ENCODE measurements at places on chromosomes 11 and 22.

DNA sequence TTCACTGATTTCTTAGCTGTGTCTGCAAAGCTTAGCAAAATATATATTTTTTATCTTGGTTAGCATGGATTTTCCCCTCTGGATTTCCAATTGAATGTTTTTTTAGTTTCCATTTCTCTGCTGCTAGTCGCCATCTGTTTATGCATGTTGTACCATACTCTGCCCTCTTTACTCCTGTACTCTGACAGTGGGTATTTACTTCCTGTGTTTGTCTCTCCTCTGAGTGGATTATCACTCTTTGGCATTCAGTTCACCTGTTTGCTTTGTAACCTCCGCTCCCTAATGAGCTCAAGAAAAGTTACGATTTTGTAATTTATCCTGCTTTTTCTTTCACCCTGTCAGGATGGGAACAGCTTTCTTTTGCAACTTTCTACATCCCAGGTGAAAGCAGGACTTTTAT lies 59.1 kb downstream of the PDHX start:
- no peak for DNase-seq

GRCh38 chr11:116421529-116422185 lies 351.1 kb downstream of the BUD13 start:
- no peak for DNase-seq

GRCh38 chr11:62144641-62145255 lies 20.9 kb downstream of the INCENP start:
- DNase-seq: no peak

DNA sequence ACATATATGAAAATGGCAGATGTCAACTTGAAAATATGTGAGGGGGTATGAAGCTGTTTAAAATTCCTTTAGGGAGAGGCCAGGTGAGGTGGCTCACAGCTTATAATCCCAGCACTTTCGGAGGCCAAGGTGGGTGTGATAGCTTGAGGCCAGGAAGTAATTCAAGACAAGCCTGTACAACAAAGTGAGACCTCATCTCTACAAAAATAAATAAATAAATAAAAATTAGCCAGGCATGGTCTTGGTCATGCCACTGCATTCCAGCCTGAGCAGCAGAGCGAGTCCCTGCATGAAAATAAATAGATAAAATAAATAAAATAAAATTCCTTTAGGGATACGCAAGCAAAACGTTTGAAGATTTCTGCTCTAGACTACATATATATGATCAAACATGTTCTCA lies 38.1 kb upstream of the FAM181B start:
- no peak for DNase-seq

DNA sequence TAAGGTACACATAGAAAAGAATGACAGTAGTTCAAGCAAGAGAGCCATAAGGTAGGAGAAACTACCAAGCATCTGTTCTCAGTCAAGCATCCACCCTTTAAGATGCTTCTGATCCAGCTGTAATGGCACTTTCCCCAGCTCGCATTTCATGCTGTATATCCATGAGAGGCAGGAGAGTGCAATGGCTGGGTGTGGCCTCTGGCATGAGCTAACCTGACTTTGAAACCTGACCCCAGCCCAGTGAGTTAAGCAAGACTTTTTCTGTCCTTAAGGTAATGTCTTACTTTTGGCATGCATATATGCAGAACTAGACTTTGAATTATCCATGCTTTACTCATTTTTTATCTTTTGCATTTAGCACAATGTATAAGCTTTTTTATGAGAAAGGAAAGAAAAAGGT lies 79.8 kb upstream of the CNTN5 start:
- DNase-seq: no peak

DNA sequence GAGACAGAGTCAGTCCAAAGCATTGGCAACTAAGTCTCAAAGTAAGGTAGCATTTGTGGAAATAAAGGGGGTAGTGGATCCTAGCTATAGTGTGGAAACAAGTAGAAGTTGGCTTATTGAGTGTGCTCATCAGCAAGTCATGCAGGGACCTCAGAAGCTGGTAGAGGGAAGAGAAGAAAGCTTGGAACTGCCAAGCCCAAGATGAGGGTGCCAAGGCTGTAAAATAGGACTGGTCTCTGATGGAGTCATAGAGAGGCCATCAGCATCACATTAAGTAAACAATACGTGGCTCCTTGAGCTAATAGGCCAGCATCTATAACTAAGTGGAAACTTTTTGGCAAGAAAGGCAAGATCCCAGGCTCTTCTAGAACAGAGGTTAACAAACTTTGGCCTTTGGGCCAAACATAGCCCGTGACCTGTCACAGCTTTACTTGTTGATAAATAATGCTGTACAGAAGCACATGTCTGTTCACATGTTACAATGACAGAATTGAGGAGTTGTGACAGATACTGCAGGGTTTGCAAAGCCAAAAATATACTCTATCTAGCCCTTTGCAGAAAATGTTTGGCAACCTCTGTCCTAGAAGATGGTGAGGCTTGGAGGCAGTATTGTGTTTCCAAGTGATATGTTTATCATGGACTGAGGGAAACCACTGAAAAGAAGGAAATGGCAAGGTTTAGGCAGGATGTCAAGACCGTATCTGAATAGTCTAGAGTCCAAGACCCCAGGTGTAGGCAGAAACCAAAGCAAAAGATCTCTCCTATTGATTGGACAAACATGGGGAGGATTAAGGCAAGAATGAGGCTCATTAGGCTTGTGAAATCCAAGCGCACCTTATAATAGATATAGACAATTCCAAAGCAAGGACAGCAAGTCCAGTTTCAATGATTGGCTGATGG lies 62.5 kb upstream of the CD44 start:
- no peak for DNase-seq

- DNase-seq: no peak
These were observed at the start of gene MMP12 for GRCh38 chr11:102874852-102875251. MMP12 (minus strand) TSS chr11:102874982; CDS start chr11:102874937, 45 bp downstream.

GRCh38 chr11:113615773-113616172 lies 90.3 kb downstream of the TMPRSS5 start:
- no peak for DNase-seq

- DNase-seq: no peak
These were observed 19.2 kb upstream of the ASPHD2 start for GRCh38 chr22:26409719-26410335.

GRCh38 chr22:37239336-37240239 lies 4.5 kb downstream of the RAC2 start:
- no peak for DNase-seq

GRCh38 chr11:60069450-60069849 lies 13.0 kb downstream of the MS4A3 start:
- DNase-seq: no peak

DNA sequence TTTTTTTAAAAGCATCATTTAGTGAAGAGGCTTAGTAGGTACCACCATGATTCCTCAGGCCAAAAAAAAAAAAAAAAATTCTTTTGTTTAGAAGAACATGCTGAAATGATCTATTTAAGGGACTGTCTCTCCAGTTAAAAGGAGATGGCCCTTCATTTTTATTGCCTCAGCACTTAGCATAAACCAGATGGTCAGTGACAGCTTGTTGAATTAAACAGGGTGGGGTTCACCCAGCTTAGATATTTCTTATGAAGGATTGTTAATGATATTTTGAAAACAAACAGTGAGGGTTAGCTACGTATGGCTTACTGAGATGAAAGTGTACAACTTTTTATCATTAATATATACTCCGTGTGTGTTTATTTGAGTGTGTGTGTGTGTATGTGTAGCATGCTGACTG lies 203.7 kb downstream of the FAM181B start:
- no peak for DNase-seq

DNA sequence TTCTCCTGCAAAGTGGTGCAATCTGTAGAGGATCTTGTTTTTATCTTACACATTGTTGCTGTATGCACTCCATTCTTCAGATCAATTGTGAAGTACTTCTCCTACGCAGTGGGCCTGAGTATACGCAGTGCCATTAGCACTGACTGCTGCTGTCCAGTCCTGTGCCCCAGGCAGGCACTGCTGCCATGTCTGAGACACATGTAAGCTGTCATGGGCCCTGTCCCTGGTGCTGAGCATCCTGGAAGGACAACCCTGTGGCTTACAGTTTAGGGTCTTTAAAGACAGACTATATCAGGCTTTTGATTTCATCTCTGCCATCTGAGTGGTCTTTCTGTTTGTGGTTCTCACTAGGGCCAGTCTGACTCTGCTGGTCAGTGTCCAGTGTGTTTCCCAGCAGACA lies 44.8 kb upstream of the PTPN5 start:
- no peak for DNase-seq

DNA sequence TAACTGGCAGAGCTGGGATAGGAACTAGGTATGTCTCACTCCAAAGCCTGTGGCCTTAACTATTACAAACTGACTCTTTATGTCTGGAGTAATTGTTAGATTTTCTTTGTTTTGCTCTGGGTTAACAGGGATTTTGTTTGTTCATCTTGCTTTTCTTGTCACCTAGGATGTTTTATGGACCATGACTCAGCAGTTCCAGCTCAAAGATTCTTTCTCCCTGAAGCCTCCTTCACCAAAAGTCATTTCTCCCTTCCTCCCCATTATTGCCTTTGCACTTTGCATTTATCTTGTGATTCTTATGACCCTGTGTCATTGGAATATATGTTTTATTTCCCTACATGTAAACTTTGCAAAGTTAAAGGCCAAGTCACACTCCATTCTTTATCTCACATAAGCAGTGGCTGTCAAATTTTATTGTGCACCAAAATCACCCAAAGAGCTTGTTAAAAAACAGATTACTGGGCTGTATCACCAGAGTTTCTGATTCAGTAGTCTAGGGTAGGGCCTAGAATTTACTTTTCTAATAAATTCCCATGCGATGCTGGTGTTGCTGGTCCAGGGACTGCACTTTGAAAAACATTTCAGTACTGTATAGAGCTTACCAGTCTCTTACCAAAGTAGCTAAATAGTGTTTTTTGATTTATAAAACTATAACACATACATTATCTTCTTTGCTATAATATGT lies 327.7 kb downstream of the DLG2 start:
- no peak for DNase-seq
